ENCODE measurements at places on chromosomes 11 and 22.

DNA sequence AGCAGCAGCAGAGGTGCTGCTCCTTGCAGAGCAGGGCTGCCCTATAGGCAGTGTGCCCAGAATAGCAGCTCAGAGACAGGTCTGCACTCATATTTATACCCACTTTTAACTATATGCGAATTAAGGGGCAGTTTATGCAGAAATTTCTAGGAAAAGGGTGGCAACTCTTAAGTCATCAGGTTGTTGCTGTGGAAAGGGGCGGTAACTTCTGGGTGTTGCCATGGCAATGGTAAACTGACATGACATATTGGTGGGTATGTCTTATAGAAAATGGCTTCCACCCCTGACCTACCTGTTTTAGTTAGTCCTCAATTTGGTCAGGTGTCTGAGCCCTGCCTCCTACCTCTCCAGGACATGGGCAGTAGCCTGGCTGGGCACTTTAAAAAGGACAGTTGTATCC lies 122.3 kb downstream of the ATXN10 start:
- DNase-seq = no peak

- DNase-seq = no peak
These were observed 201.4 kb downstream of the MAML2 start for GRCh38 chr11:96141626-96142025.

- DNase-seq = no peak
These were observed 45.8 kb downstream of the LRRC32 start for GRCh38 chr11:76624500-76625379.

GRCh38 chr11:94938095-94939055 lies 35.0 kb downstream of the CWC15 start:
- DNase-seq = no peak

DNA sequence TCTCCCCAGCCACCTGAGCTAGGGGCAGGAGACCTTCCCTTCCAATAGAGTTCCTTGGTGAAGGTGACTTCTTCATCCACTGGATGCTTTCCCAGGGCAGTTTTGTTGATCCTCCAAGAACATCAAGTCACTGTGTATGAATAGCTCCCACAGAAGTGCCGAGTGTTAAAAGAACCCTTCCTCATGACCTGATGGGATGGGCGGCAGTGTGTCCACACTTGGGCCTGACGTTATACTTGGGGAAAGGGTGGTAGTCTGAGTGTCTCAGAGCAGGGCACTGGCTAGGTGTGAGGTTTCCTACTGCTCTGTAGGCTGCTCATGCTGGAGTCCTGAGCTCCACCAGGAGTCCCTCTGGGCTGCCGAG lies 7.6 kb upstream of the LYVE1 start:
- no peak for DNase-seq

- DNase-seq = no peak
These were observed 728 bp downstream of the TBC1D22A start for GRCh38 chr22:46763051-46763705.

DNA sequence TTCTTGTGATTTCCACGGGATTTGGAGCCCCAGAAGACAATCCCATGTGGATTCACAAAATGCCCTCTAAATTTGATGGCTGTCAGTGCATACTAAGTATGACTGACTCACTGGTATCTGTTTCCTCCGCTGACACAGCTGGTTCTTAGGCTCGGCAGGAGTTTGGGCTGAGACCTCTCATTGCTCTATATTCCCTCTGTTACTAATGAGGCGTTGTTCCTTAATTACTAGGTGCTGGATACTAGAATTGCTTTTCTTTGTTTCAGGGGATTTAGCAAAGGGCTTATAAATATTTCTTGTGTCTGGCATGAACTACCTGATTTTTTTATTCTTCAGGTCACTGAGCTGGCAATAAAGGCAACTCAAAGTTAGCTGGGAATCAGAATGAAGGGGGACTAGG lies 53.2 kb upstream of the EHF start:
- peak; percentile 32 for DNase-seq

GRCh38 chr11:20621679-20622078 lies 22.3 kb downstream of the SLC6A5 start:
- no peak for DNase-seq

- DNase-seq = no peak
These were observed 53.1 kb downstream of the YAP1 start for GRCh38 chr11:102163368-102163767.

DNA sequence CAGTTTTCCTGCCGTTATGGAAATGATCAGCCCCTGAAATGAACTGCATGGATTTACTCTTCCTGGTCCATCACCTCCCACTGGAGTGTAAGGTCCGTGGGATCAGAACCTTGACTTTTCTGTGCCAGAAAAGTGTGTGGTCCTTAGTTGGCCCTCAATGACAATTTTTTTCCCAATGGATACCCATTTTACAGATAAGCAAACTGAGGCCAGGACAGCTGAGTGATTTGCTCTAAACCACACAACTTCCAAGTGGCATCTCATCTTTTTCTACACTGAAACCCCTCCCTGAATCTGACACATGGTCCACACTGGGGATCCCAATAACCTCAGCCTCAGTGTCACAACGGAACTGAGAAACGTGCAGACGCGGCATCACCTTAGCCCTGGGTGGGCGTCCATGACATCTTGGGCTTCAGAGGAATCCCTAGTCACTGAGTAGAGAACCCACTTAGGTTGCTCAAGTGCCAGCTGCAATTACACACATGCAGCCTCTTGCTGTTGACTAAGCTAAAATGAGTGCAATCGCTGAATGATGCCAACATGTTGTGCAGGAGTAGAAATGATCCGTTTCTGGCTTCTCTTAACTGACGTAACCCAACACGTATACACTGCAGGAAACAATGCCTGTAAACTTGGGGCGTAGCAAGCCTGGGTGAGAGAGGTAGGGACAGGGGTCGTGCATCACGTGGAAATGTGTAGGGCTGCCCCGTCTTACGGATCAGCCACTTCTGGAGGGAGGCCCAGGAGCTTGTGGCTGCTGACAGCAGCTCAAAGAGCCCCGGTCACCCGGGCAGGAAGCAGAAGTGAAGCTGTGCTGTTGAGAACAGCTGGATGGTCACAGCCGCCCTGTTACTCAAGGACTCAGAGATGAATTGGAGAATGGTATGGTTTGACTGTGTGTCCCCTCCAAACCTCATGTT lies 136.3 kb downstream of the SHANK2 start:
- DNase-seq = no peak

DNA sequence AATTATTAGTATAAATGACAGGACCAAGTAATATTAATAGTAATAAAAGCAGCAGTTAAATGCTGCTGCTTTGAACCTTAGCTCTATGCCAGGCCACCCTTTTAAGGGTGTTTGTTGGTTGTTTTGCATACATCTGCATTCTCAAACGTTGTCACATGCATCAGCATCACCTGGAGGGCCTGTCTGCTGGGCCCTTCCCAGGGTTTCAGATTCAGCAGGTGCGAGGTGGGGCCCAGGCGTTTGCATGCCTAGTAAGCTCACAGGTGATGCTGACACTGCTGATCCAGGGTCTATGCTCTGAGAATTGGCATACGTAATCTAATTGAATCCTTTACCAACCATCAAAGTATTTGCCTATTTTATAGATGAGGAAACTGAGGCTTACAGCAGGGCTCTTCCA lies 246.5 kb downstream of the CADM1 start:
- DNase-seq = no peak
